ENCODE measurements at places on chromosomes 11 and 22.

GRCh38 chr22:21759093-21759492 lies 23.5 kb upstream of the YPEL1 start:
- no peak for DNase-seq

GRCh38 chr11:8069771-8070170 lies 11.2 kb upstream of the TUB start:
- no peak for DNase-seq

DNA sequence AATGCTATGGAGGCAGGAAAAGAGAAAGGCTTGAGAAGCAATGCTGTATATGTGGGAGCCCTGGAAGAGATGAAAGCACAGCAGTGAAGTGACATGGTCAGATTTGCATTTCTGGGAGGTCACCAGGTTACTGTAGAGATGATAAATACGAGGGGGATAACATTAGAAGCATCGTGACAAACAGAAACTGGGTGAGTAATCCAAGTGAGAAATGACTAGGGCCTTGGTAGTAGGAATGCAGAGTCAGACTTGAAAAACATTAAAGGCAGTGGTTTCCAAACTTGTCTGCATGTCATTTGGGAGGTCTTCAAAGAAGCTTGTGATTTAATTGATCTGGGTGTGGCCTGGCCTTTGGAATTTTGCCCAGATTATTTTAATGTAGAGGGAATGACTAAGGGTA lies 43.9 kb downstream of the CCDC34 start:
- peak; percentile 70 for DNase-seq

- DNase-seq = peak; percentile 53
Observed at GRCh38 chr11:110356762-110357671, 60.6 kb upstream of the RDX start.

GRCh38 chr22:25053153-25053805 lies 100.8 kb downstream of the KIAA1671 start:
- DNase-seq = peak; percentile 24

DNA sequence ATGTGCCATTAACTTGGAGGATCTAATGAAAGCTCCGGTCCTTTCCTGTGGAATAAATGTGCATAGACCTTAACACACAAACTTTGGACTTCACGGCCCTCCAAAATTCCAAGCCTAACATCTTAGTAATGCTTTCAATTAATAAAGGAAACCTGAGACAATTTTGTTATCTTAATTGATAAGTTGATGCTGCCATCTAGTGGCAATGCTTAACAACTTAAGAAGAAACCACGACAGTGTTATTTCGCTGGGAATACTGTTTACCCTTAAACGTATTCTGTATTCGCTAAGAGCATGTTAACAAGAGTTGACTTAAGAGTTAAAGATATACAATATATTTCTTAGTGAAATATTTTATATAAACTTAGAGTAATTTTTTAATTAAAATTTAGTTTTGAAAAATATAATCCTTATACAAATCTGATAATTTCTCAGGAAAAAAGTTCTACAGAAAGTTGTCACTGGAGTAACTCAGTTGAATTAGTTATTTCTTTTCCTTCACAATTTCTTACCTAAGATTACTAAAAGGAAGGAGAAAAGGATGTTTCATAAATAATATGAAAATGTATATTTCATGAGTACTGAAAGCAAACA lies 35.0 kb upstream of the OR9G4 start:
- peak; percentile 69 for DNase-seq

DNA sequence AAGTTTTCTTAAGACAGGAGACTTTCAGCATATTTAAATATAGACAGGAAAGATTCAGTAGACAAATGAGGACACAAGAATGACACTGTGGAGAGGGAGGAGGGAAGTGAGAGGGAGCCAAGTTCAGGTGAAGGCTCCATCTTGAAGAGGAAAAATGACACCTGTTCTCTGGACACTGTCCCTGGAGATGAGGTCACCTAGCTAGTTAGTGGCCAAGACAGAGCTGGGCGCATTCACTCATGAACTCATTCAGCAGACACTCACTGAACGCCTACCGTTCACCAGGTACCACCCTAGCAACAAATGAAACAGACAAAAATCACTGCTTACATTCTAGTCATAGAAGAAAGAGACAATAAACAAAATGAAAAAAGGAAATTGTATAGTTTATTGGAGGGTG lies 103.3 kb upstream of the PARVA start:
- DNase-seq = no peak

DNA sequence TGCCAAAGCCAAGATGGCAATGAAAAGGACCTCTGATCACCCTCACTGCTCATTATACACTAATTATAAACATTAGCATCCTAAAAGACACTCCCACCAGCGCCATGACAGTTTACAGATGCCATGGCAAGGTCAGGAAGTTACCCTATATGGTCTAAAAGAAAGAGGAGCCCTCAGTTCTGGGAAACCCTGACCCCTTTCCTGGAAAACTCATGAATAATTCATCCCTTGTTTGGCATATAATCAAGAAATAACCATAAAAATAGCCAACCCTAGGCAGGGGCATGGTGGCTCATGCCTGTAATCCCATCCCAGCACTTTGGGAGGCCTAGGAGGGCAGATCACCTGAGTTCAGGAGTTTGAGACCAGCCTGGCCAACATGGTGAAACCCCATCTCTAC lies 12.7 kb upstream of the CAPN5 start:
- no peak for DNase-seq

GRCh38 chr11:113579292-113579940 lies 104.2 kb upstream of the DRD2 start:
- DNase-seq = no peak

GRCh38 chr11:68610452-68611116 lies 73.8 kb upstream of the GAL start:
- peak; percentile 22 for DNase-seq

GRCh38 chr11:7251836-7252682 lies at the start of gene SYT9:
Gene SYT9 (plus strand): TSS chr11:7251904. CDS start chr11:7252187, 283 bp downstream.
- DNase-seq = peak; percentile 29

GRCh38 chr11:134276396-134277182 lies 410 bp downstream of the GLB1L3 start:
- DNase-seq = no peak

DNA sequence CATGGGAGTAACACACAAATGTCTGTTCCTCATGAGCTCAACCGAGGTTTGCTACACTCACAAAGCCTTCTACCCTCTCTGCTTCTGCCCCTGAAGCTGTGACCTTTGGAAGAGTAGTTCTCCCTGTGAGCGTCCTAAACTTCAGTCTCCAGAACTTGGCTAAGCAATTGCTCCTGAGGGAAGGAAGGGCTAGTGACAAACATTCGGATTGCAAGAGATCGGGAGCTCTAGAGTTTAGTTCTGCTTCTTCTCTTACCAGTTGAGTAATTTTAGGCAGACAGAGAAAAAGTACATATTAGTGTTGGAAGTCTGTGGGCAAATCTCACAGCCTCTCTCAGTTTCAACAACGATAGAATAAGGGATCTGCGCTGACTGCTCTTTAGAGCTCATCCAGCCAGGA lies 27.3 kb upstream of the ELF5 start:
- DNase-seq = no peak

DNA sequence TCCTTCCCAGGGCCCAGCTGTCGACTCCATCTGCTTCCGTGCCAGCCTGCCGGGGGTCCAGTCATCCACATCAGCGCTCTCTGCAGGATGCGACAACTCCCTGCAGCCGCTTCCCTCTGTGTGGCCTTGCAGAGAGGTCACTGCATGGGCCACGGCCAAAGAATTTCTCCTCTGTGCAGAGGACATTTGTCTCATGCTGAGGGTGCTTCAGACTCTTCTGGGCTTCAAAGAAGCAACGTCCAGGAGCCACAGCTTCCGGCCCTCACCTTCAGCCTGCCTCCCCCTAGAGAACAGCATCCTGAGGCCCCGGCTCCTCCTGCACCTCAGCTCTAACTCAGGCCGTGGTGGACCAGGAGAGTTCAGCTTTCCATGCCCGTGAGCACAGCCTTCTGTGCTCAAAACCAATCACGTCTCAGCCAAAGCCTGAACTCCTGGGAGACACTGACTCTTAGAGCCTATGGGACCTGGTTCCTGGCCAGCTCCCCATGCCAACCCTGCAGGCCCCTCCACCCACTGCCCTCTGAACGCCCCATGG lies 258.9 kb downstream of the BRD1 start:
- DNase-seq = no peak

DNA sequence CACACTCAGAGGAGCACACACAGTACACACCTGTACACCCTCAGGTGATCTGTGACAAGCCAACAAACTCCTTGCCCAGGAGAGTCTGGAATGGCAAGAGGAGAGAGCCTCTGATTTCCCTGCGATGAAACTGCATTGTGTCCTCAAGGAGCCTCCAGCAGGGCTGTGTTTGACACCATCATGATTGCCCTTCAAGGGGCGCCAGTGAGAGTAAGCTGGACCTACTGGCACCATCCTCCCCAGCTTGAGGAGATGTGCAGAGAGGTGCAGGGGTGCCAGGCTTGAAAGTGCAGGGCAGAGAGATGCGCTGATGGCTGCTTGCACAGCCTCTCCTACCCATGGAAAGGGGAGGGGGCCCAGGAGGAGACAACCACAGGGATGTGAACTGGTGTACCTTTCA lies 188.8 kb upstream of the CADM1 start:
- DNase-seq = no peak

DNA sequence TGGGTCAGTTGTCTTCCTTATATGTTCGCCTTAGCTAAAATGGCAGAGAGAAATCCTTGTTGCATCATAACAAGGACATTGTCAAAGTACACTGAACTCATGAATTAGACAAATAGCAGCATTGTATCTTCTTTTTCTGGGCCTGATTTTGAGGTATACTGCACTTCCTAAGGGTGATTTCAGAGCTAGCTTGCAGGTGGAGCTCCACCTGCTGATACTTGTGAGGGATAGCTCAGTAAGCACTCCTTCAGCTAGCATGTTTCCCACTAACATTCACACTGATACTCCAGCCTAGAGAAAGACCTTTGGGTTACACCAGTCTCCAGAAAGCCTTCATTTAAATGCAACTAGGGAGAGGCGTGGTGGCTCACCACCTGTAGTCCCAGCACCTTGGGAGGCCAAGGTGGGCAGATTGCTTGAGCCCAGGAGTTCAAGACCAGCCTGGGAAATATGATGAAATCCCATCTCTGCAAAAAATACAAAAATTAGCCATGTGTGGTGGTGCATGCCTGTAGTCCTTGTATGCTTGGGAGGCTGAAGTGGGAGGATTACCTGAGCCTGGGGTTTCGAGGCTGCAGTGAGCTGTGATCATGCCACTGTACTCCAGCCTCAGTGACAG lies 29.8 kb downstream of the JAM3 start:
- DNase-seq = peak; percentile 20

- no peak for DNase-seq
Observed at GRCh38 chr11:64450168-64450560, 91.2 kb downstream of the RPS6KA4 start.

- DNase-seq = no peak
Observed at GRCh38 chr11:57904376-57904775, 119.3 kb upstream of the OR9Q1 start.

GRCh38 chr22:31611061-31611760 lies 50.8 kb downstream of the PISD start:
- DNase-seq = no peak

DNA sequence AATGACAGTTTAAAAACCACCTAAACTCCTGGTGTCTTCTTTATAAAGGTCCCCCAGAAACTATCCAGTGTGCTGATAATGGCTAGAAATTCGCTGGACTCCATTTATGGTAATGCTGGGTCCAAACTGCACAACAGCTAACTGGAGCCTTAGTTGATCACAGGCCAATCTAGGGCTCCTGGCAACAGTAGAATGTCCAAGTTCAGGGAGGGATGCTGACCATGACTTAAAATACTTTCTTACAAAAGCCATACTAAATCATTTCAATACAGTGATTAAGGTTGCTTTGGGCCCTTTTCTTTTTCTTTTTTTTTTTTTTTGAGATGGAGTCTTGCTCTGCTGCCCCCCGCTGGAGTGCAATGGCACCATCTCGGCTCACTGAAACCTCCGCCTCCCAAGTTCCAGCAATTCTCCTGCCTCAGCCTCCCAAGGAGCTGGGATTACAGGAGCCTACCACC lies 14.5 kb upstream of the GAB2 start:
- peak; percentile 40 for DNase-seq

GRCh38 chr11:109845437-109845836 lies 247.8 kb upstream of the ZC3H12C start:
- DNase-seq = no peak

DNA sequence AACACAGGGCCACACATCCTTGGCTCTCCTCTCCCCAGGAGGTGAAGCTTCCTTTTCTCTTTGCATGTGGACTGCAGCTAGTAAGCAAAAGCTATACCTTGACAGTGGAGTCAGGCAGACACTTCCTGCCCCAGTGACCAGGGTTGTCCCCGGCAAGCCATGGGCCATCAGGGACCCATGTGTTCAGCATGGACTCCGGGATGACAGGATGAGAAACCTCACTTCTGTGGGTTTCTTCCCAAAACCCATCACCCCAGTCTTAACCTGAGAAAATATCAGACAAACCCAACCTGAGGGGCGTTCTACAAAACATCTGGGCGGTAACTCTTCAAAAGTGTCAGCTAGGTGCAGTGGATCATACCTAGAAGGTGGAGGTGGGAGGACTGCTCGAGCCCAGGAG lies 40.2 kb downstream of the GNB1L start:
- DNase-seq = no peak

DNA sequence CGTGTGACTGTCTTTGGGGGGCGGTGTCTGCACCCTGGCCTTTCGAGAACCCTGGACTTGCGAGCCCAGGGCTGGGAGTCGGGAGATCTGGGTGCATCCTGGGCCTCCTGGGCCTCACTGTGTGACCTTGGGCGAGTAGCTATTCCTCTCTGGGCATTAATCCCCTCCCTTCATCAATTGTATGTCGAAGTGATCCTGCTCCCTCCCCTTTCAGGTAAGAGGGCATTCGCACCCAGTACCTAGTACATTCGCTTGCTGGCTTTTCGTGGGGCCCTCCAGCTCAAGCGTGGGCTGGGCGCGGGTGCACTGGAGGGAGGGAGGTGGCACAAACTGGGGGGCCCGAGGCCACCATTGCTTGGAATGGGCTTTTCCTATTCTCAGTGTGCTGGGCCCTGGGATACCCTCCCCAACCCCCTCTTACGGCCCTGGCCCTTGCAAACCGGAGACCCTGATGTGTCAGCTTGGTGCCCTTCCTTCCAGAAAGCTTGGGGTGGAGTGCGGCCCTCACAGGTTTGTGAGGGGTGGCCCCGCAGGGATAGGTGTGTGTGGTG lies 530 bp downstream of the USP35 start:
- no peak for DNase-seq

DNA sequence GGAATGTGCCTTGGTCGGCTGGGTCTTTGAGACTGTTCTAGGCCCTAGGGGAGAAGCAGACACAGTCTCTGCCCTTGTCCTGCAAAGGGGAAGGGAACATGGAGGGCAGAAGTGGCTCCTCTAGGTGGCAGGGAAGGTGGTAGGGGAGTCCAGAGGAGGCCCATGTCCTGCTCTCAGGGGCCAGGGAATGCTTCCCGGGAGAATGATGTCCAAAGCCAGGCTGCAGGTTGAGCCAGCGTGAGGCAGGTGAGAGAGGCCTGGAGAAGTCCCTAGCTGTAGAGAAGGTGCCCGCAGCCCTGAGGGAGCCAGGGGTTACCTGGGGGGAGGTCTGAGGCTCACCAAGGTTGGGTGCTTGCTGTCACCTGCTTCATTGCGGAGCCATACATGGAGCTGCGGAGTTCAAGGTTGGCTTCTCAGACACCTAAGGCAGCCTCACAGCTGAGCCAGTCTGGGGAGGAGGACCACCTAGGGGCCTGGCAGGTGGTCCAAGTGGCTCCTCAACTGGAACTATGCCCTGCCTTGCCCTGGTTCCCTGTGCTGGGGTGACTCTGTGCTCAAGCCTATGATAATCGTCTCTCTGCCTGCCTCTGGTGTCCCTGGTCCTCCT lies 46.1 kb downstream of the SMIM38 start:
- no peak for DNase-seq

Data from cardiac fibroblast (primary cell).